ENCODE measurements at places on chromosomes 2 and 18. TPM values are rescaled to one million over a fixed set of nuclear protein-coding genes. Genes with fewer than 3 reads are reported as not detected.

The ARHGEF4 gene
- 8.0 TPM for polyA plus RNA-seq

The GALNT14 gene
- 58.6 TPM for polyA plus RNA-seq

The IHH gene
- polyA plus RNA-seq, result 2.0 TPM

The TBR1 gene
- not detected for polyA plus RNA-seq

The MAP3K20 gene
- 21.4 TPM for polyA plus RNA-seq

The GDF7 gene
- polyA plus RNA-seq, result 4.1 TPM

The TEX44 gene
- polyA plus RNA-seq, result not detected

The FEV gene
- not detected for polyA plus RNA-seq

The PTGR3 gene
- 39.3 TPM for polyA plus RNA-seq

The LRRTM4 gene
- polyA plus RNA-seq, result 1.7 TPM

The CCDC150 gene
- 21.8 TPM for polyA plus RNA-seq

The C18orf54 gene
- 12.6 TPM for polyA plus RNA-seq

The VSNL1 gene
- polyA plus RNA-seq, result 3.7 TPM

The DSEL gene
- polyA plus RNA-seq, result 17.9 TPM

The EVX2 gene
- 0.01 TPM for polyA plus RNA-seq

The HNRNPLL gene
- 73.1 TPM for polyA plus RNA-seq

The TFCP2L1 gene
- polyA plus RNA-seq, result 68.7 TPM
